Inflammatory macrophage treated with lipopolysaccharide for 1 hour (primary cell): ENCODE measurements at places on chromosomes 13 and 19.

DNA sequence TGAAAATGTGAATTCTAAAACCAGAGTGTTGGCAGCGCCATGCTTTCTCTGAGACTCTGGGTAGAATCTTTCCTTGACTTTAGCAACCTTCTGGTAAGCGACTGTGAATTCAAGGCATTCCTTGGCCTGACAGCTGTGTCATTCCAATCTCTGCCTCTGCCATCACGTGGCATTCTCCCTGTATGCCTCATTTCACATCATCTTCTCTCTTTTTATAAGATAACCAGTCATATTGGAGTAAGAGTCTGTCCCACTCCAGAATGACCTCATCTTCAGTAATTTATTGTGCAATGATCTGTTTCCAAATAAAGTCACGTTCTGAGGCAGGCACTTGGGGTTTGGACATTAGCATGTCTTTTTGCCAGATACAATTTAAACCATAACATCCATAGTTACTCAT is 103.4 kb upstream of the POSTN start:
- DNase-seq = no peak

GRCh38 chr13:36530050-36530789 is 97.9 kb downstream of the CCNA1 start:
- no peak for DNase-seq

- DNase-seq = no peak
Observed at GRCh38 chr19:54254195-54254906, 2.7 kb downstream of the LILRB5 start.

- no peak for DNase-seq
Observed at GRCh38 chr13:26719356-26719945, 41.1 kb downstream of the GPR12 start.

- DNase-seq = no peak
Observed at GRCh38 chr19:41299755-41300089, 10.2 kb upstream of the CCDC97 start.

DNA sequence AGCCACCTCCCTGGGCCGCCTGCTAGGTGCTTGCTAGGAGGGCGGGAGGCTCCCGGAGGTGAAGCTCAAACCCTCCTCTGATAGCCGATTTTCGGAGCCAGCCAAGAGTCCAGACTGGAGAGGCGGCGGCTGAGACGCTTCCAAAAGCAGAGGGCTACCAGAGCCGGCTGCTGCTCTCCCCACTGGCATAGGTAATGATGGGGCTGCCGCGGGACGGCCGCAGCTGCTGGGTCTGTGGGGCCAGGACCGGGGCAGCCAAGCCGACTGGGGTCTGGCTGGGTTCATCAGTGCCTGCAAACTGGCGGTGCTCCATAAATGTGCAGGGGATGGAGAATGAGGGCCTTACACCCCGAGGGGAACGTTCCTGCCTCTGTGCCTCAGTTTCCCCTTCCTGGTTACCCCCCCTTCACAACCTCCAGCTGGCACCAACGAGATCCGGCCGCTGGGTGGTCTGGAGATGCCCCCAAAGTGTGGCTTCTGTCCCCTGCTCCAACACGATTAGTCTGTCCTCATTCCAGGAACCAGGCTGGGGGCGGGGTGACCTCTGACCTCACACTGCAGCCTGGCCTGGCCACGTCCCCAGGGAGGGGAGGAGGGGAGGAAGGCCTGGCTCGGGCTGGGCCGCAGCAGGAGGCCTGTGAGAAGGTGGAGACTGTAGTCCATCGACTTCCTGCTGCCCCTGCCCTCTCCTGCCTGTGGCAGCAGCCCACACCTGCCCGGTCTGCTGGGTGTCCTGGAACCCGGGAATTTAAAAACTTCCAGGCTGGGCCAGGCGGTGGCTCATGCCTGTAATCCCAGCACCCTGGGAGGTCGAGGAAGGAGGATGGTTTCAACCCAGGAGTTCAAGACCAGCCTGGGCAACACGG is 3.8 kb upstream of the WDR18 start:
- peak; percentile 29 for DNase-seq

GRCh38 chr19:8489561-8490394 is 12.7 kb downstream of the PRAM1 start:
- no peak for DNase-seq

GRCh38 chr13:75400775-75401174 is 81.2 kb downstream of the TBC1D4 start:
- peak; percentile 15 for DNase-seq

DNA sequence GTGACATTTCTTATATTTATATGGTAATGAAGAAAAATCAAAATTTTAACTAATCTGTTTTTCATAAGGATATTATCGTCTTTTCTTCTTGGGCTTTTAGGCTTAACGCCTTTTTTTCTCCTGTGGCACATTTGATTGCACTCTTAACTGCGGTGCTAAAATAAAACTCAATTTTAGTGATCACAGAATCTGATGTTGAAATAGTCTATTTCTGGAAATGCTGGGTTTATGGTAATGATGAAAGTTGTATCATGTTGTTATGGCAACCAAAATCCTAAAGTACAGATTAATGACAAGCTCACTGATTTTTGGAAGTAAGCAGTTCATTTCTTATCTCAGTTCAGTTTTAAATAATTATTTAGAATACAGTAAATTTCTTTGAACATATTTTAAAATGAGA is 85.3 kb downstream of the COG6 start:
- DNase-seq = no peak

DNA sequence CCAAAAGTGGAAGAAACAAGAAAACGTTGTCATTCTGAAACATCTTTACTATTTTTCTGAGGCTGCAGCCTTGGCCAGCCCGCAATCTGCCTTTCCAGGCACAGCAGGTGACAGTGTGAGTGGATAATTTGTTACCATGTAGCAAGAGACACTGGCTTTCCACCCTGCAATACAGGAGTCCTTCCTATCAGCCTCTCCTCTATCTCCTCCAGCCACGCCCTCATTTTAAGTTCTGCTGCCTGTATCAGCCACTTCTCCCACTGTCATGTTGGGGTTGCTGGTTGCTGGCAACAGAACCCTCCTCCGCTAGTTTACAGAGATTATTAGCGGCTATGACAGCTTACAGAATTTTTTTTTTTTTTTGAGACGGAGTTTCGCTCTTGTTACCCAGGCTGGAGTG is 7.7 kb upstream of the LGALS7 start:
- DNase-seq = no peak

DNA sequence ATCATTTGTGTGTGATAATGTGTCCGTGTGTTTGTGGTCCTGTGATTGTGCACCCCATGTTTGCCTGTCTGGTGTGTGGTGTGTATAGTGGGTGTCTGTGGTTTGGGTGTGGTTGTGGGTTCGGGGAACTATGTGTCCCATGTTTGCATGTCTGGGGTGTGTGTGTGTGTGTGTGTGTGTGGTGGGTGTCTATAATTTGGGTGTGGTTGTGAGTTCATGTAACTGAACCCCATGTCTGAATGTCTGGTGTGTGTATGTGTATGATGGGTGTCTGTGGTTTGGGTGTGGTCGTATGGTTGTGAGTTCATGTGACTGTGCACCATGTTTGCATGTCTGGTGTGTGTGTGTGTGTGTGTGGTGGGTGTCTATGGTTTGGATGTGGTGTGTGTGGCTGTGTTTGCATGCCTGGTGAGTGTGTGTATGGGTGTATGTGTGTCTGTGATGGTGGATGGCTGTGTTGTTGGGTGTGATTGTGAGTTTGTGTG is 11.1 kb upstream of the NFIX start:
- DNase-seq = no peak

GRCh38 chr19:40441719-40442253 is 2.3 kb downstream of the SERTAD3 start:
- no peak for DNase-seq

DNA sequence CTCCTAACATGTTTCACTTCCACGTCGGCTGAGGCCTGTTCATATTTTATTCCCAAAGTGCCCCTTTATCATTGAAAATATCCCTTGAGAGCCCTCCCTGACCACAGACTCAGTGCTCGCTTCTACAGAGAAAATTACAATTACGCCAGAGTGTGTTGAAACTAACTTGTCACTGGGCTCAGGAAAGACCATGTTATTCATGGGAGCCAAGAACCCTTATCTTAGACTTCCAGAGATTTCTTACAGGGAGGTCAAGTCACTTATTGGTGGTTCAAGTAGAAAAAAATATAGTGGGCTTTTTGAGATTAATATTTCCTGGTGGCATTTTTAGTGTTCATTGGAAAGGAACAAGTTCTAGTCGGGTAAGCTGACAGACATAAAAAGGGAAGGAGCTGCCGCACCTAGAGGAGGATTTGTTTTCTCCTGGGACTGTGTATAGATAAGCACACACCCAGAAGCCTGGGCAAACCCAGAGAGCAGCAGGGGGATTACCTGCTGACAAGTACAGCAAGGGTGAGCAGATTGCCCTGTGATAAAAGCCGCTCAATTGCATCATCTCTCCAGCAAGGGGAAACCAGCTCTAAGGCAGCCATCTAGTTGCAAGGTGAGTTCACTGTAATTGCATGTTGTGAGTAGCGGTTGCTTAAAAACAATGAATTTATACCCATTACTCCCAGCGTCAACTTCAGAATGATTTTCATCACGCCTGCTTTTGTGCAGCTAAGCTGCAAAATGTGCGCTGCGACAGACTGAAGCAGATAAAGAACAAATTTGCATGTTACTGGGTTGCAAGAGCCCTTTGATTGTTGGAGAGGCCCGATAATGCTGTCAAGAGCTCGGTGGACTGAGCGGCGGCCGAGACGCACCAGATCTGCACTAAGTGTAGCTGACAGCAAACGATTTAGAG is 46.2 kb downstream of the DCT start:
- no peak for DNase-seq

GRCh38 chr19:31074199-31075125 is 274.8 kb downstream of the TSHZ3 start:
- no peak for DNase-seq

DNA sequence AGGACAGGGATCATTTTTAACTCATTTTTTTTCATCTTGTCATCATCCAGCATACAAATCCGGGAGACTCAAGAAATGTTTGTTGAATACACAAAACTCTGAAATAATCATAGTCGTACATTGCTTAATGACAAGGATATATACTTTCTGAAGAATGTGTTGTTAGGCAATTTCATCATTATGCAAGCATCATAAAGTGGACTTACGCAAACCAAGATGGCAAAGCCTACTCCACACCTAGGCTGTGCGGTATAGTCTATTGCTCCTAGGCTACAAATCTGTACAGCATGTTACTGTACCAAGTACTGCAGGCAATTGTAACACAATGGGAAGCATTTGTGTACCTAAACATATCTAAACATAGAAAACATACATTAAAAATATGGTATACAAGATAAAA is 264.1 kb downstream of the TSHZ3 start:
- no peak for DNase-seq

DNA sequence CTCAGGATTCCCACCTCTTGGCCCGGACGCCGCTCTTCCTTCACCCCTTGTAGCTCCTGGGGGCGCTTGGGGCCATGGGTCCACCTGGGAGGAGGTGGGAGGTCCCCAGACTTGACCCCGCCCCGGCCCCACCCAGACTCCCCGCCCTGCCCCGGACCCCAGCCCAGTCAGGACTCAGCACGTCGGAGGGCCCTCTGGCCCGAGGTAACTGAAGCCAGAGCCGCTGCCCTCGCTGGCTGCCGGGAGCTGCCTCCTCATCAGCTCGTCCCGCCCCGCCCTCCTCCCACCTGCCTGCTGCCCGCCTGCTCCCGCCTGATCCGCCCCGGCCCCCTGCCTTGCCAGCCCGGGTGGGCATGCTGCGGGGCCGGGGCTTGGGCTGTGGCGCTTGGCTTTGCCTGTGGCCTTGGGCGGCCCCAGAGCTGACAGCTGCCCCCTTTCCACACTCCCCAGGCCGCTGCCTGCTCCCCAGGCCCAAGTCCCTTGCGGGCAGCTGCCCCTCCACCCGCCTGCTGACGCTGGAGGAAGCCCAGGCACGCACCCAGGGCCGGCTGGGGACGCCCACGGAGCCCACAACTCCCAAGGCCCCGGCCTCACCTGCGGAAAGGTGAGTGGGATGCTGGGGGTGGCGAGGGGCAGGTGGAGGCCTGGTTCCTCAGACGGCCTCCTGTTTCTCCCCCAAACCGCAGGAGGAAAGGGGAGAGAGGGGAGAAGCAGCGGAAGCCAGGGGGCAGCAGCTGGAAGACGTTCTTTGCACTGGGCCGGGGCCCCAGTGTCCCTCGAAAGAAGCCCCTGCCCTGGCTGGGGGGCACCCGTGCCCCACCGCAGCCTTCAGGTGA is 9.4 kb downstream of the ARHGAP33 start:
- DNase-seq = no peak

DNA sequence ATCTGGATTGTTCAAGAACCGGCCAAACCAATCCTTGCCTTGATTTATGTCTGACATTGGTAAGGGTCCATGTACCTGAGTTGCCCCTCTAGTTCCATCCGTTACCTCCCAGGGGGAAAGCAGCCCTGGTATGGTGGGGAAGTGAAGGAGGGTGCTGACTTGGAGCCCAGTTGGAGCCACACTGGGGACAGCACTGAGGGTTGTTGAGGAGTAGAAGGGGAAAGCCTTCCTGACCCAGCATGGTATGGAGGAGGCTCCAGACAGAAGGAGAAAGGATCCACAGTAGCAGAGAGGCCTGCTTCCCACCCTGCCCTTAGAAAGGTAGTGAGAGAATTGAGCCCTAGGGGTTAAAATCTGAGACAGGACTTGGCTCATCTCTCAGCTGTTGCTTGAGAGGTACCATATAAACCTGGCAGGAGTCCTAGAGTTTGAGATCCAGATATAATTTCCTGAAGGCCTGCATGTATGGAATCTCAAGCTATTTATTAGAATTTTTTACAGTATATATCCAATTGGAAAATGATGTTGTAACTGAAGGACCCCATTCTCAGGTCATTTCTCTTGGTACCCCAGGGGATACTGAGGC is 16.7 kb upstream of the FCGBP start:
- DNase-seq = no peak

DNA sequence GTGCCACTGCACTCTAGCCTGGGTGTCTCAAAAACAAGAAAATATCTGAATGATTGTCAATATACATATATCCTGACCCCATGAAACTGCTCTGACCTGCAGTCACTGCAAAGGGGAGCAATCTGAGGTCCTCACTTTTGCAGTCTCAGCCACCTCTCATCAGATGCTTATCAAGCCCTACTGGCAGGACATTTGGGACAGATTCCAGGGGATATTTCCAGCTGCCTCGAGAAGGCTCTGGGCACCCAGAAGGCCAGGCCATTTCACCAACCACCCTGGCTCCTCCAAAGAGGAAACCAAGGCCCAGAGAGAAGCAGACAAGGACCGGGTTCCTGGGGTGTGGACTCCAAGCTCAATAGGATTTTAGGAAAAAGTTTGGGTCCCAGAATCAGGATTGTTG is 2.3 kb downstream of the EML2 start:
- no peak for DNase-seq

DNA sequence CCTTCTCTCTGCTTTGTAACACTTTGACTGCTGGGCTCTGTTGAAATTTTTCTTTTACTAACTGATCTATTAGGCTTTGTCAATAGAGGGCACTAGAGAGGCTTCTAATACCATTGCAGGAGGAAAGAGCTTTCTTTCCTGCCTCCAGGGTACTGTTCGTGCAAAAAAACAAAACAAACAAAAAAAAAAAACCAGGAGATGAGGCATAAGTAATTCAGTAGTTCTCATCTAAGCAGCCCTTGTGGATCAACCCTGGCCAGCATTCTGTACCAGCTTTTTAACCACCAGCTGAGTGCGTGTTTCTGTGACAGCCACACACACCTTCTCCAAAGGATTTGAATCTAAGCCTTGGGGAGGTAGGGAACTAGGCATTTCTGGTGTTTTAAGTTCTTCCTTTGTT is 1707.6 kb upstream of the SLC10A2 start:
- peak; percentile 22 for DNase-seq

- no peak for DNase-seq
Observed at GRCh38 chr13:30268673-30269072, 38.7 kb downstream of the KATNAL1 start.

GRCh38 chr19:15475611-15476010 is 3.7 kb downstream of the PGLYRP2 start:
- DNase-seq = no peak
